Stimulated activated CD4-positive, alpha-beta T cell treated with anti-CD3 and anti-CD28 coated beads, Interleukin-15, amount 100 ng/mL, for 24 hours (primary cell): ENCODE measurements at places on chromosomes 16 and 17.

DNA sequence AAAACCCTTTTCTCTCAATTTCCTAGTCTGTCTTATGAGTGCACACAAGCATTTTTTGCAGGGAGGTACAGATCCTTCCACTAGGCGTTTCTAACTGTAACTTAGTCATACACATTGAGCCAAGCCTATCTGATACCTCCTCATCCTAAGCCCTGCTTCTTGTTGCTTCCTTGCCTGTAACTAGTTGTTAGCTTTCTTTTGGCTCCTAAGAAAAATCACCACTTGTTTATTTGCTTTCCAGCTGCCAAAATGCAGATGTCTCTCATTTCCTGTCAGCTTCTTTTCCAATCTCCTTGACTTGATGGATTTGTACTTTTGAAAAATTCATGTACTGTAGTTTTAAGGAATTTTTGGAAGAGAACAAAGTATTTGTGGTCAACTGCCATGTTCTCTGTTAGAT, 73.7 kb downstream of the TNRC6C start:
- no peak for DNase-seq

DNA sequence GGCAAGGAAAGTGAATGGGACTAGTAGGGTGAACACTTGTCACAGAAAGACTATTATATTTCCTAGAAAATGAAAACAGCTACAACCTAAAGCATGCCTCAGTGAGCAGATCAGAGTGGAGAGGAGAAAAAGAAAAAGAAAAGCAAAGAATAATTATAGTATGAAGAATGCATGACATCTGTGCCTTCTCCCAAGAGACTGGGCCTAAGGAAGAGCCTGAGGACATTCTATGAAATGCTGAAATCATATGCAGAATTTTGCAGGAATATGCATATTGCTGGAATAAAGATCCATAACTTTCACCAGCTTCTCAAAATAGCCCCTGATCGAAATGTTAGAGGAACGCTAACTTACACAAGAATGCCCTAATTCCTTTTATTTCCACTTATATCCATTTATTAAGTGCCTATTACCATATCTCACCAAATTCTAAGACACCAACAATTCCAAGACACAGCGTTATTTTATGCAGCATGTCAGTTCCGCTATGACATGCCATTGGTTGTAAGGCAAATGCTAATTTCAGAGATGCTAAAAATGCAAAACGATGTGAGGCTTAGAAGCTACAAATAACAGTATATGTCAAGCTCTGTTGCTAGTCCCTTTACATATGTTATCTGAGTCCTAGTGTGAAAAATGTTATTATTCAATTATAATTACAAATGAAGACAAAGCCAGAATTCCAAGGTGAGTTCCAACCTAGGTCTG, 171.0 kb downstream of the SLC39A11 start:
- DNase-seq: no peak

DNA sequence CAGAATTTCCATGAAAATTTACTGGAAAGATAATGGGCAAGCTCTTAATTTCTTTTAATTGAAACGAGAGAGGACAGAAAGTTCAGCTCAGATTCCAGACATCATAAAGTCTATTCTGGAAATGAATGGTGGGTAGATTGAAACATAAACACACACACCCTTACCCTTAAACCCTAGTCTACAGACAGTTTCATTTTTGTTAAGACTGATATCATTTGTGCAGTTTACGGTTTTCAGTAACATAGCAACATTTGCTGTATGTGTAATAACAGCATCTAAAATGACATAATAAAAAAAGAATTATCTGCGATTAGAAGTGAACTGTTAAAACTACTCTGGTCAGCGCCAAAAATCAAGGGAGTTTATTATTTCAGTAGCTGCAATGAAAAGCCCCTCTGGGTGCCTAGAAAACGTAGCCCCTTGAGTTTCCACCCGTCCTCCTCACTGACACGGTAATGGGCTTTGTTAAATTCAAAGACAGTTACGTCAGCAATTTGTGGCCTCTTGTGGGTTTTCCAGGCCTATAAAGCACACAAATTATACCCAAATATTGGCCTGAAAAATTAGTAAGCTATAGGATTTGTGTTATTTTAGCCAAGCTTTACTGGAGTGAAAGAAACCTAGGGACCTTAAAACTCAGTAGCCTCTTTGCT, 520.6 kb upstream of the SOX9 start:
- DNase-seq: no peak

DNA sequence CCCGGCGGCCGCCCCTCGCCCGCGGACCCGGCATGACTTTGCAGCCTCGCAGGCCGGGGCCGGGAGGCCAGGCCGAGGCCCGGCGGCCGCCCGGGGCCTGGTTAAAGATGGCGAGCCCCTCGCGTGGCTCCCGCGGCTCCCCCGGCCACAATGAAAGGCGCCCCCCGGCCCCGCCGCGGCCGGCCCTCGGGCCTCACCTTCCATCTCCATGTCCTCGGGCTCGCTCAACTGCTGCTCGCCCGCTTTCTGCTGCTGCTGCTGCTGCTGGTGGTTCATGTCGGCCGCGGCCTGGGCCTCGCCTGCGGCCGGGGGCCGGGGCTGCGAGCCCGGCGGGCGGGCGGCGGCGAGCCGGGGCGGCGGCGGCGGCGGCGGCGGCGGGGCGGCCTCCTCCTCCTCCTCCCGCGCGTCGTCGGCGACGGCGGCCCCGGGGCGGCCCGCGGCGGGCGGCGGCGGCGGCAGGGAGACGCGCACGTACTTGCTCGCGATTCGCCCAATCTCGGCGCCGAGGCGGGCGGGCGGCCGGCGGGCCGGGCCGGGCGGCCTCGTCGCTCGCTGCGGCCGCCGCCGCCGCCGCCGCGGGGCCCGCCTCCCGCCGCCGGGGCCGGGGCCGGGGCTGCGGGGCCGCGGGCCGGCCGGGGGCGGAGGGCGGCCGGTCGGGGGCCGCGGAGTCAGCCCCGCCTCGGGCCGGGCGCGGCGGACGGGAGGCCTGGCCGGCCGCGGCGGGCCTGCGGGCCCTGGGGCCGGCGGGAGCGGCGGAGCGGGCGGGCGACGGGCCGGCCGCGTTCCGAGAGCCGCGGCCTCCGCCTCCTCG, 491 bp downstream of the USP7 start:
- DNase-seq: peak; percentile 24

DNA sequence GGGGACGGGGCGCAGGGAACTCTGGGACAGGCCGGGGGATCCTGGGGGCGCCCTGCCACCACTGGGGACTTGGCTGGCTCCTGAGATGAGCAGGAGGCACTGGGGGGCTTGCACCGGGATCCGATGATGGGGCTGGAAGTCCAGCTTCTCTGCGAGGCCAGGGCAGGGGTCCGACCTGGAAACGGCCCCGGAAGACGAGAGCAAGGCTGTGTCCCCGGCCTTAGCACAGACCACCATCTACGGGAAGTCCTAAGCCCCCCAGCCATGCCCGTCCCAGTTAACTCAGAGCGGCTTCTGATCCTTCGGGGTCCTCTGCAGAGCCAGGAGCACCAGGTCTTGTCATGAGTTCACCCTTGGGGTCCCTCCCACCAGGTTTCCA, 573 bp downstream of the CDT1 start:
- DNase-seq: no peak
